ENCODE measurements at places on chromosomes 2 and 18.

DNA sequence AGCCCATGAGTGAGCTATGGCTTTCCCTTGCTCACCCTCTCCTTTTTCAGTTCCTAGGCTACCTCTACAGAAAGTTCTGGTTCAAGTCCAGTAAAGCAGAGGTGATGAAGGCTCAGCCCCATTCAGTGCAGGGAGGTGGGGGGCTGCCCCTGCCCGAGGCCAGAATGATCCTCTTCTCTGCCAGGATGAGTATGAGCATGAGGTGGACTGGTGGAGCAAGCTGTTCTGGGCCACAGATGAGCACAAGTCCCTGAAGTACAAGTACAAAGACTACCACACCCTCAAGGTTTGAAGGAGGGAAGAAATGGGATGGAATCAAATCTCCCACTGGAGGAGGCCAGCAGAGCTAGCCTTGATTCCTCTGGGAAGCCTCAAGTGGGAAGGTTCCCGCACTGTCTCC, 42.4 kb downstream of the LMAN2L start:
- no peak for DNase-seq

- no peak for DNase-seq
Observed at GRCh38 chr2:209496586-209496982, 72.7 kb downstream of the MAP2 start.

DNA sequence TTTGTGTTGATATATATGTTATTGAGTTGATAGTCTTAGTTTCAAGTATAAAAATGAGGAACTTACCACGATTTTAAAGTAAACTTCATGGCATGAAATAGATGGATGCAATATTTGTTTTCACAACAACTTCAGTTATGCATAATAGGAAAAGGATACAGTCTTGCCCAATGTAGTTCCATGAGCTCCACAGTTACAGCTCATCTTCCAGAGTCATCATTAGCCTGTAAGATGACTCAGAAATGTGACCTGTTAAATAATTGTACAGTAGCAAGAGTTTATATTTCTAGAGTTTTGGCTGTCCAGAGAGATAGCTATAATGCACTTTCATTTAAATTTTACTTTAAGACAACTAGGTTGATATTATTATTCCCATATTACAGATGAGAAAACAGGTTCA, 80.9 kb upstream of the ARHGAP28 start:
- DNase-seq: no peak

DNA sequence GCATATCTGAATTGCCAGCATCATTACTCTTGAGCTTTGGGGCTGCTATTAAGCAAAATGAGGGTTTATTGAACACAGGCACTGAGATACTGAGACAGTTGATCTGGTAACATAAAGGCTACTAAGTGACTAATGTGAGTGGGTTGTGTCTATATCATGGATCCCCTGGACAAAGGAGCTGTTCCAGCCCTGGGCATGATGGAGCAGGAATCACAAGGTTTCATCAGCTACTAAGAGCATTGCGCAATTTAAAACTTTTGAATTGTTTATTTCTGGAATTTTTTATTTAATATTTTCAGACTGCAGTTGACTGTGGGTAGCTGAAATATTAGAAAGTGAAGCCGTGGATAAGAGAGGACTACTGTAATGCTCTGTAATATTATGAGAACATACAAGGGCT, 73.5 kb downstream of the MGAT5 start:
- DNase-seq: no peak

- DNase-seq: no peak
Observed at GRCh38 chr2:128731994-128732650, 413.5 kb upstream of the HS6ST1 start.

- DNase-seq: no peak
Observed at GRCh38 chr2:13821255-13821880, 811.1 kb upstream of the LRATD1 start.

DNA sequence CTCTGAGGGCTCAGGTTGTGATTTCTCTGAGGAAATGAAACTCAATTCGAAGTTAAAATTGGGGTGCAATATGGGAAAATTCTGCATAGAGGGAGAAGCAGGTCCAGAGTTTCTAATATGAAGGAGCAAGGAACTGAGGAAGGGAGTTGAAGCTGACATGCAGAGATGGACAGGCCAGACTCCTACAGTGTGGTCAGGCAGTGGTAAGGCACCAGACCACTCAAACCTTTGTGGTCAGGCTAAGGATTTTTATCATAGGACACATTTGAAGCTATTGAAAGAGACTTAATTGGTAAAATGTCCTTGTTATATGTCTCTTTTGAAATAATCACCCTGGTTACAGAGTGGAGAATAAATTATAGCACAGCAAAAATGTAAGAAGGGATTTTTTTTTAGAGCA, 1074.8 kb upstream of the CDH2 start:
- DNase-seq: no peak

DNA sequence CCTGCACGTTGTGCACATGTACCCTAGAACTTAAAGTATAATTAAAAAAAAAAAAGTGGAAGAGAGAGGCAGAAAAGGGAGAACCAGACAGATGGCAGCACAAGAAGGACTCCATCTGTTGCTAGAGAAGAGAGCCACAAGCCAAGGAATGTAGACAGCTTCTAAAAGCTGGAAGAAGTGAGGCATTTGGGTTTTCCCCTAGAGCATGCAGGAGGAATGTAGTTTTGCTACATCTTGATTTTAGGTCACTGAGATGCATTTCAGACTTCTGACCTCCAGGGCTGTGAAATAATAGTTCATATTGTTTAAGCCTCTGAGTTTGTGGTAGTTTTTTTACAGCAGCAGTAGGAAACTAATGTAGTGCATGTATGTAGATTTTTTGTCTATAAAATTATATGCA, 46.0 kb downstream of the CAVIN2 start:
- no peak for DNase-seq

GRCh38 chr2:28148566-28148965, 244.1 kb upstream of the FOSL2 start:
- no peak for DNase-seq
